Activated naive CD4-positive, alpha-beta T cell treated with anti-CD3 and anti-CD28 coated beads for 36 hours (primary cell): ENCODE measurements at places on chromosomes 16 and 17.
A peak's percentile ranks its signal among the peaks of the same experiment; 100 is the strongest.

GRCh38 chr17:71035226-71035625 is 865.9 kb downstream of the KCNJ2 start:
- no peak for DNase-seq

DNA sequence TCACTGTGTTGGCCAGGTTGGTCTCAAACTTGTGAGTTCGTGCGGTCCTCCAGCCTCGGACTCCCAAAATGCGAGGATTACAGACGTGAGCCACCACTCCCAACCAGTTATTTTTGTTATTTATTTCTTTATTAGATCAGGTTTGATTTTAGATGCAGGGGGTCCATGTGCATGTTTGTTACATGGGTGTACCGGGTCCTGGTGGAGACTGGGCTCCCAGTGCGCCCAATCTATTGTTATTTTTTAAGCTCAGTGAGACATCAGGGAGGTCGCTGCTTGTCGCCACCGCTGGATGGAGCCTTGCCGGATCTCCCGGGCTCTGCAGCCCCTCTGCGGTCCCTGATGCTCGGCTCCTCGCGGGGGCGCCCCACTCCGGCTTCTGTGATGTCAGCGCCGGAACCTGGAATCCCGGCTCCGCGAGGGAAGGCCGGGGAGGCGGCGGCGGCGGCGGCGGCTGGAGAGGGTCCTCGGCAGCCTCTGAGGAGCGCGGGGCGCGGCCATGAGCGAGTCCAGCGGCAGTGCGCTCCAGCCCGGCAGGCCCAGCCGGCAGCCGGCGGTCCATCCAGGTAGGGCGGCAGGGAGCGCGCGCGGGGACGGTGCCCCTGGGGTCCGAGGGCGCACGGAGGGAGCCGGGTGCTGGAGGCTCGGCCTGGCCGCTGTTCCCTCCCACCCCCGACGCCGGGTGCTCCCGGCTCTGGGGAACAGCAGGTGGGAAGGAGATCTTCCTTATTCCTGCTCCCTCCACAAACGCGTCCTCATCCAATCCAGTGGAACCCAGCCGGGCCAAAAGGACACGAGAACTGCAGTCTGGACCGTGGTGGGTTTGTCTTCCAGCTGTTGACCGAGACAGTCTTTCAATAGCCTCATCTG is at the start of gene TMC7:
TSS of gene TMC7 (plus strand) at position 370 of the 870 bp plus-strand sequence. CDS start at position 500, 130 bp downstream.
- DNase-seq = peak; percentile 57

DNA sequence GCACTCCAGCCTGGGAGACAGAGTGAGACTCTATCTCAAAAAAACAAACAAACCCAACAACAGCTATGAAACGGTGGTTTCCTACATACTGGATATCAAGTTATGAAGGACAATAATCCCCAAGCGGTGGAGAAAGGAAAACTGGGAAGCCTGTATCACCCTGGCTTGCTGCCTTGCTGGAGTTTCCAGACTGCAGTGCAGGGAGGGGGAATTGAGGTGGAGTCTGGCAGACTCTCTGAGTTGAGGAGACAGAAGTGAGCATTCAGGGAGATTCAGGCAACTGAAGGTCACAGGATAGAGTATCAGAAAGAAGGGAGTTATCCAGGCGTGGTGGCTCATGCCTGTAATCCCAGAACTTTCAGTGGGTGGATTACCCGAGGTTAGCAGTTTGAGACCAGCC is 11.9 kb downstream of the QRICH2 start:
- no peak for DNase-seq

DNA sequence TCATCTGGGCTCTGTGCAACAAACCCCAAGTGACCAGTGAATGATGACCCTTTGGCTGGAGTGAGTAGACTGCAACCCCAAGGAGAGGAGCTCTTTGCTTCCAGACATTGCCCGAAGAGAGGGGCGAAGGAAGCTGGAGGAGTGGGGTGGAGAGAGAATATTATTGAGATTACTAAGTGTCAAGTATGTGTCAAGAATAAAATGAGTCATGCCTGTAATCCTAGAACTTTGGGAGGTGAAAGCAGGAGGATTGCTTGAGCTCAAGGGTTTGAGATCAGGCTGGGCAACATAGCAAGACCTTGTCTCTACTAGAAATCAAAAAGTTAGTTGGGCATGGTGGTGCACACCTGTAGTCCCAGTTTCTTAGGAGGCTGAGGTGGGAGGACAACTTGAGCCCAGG is 142.0 kb upstream of the CCL2 start:
- no peak for DNase-seq

- no peak for DNase-seq
Observed at GRCh38 chr17:48681609-48682008, 40.7 kb downstream of the PRAC1 start.

DNA sequence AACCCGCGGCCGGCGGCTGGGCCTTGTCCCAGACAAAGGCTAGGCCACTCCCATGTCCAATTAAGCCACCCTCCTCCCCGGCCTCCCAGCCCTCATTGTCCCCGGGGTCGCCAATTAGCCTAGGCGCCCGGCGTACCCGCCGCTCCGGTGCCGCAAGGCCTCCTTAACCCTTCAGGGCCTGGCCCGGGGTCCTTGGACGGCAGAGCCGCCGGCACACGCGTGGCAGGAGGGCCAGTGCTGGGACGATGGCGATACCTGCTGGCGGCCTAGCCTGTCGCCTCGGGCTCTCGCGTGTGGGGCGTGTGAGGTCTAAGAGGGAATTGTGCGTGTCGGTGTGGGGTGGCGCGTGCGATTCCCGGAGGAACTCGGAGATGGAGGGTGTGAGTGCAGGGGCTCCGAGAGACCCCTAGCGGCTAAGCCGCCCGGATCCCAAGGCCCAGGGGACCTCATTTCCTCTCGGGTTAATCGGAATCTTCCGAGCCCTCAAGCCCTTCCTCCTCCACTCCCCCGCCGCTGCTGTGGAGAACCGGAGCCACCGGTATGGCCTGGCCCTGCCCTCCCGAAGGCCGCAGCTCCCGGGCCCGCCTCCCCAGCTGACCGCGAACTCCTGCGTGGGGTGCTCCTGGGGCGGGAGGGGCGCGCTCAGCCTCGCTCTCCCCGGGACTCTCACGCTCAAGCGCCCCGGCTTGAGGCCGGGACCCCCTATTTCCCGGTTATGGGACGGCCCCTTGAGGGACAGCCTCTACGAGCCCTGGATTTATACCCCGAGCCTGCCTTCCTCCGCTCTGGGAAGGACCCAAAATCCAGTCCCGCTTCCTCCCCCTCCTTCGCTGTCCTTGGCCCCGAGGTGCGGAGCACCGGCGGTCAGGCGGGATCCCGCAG is 11.9 kb downstream of the TBX2 start:
- DNase-seq = peak; percentile 42

- peak; percentile 22 for DNase-seq
Observed at GRCh38 chr16:4372001-4372577, 441 bp downstream of the VASN start.

GRCh38 chr17:31511580-31511979 is 120.1 kb downstream of the RAB11FIP4 start:
- DNase-seq = no peak

DNA sequence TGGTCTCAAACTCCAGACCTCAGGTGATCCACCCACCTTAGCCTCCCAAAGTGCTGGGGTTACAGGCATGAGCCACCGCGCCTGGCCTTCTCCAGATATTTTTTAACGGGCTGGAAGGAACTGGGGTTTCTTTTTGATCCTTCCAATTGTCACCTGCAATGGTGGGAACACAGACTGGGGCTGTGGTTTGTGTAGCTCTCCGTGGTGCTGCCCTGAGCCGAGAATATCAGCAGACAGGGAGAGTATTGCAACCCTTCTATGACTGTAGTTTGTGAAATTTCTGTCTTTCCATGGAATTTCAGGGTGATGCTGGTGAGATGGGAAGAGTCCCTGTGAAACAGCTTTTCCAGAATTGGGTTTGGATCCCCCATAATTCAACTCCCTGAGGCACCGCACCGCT is 263.5 kb downstream of the ENGASE start:
- no peak for DNase-seq

GRCh38 chr17:8912084-8912981 is 44.9 kb upstream of the PIK3R6 start:
- no peak for DNase-seq

DNA sequence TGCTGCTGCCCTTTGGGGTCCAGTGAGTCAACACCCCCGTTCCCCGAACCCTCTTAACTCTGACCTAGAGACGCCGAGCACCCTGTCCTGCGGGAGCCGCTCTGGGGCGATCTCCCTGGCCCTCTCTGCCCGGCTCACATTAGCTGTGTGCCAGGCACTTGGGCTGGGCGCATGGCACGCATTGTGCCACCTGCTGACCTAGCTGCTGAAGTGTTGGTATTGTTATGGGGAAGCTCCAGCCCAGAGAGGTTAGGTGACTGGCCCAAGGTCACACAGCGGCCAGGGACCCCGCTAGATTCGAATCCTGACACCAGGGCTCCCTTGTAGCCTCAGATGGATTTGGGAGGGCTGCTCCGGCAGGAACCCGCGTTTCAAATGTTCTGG is 1.1 kb downstream of the HSD17B1 start:
- peak; percentile 45 for DNase-seq

DNA sequence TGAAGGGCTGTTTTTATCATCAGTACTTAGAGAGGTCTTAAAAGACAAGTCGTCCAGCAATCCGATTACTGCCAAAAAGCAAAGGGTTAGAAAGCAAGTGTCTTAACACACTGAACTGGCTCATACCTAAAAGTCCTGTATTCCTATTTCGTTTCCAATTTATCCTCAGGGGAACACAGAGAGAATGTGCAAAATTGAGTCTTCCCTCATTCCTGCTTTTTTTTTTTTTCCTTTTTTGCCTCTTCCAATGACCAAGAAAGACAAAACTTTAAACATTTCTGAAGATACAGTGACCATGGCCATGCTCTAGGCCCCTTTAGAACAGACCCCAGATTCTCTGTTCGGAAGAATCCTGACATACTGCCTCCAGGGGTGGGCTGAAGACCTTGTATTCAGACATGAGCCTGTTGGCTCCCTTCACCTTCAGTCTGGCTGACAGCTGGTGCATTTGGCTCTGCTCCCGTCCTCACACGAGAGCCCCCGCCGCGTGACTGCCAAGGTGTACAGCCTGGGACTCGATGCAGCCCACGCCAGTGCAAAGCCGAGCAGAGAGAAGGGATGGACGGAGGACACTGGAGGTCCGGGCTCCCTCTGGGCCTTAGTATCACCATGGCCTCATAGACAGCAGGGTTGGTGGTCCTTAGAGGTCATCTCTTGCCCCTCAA is 47.0 kb downstream of the COTL1 start:
- DNase-seq = no peak

DNA sequence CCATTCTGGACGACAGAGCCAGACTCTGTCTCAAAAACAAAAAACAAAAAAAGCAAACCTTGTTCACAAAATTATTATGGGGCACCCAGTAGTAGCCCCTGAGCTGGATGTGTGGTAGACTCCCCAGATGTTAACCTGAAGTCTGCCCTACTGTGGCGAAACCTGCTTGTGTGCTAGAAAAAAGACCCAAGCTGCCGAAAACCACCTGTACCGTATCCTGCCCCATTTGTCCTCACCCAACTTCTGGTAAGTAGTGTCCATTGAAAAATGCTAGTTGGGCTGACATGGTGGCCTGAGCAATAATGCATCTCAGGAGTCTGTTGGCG is 9.1 kb downstream of the RMI2 start:
- no peak for DNase-seq

- no peak for DNase-seq
Observed at GRCh38 chr16:26982422-26982821, 84.3 kb upstream of the C16orf82 start.

DNA sequence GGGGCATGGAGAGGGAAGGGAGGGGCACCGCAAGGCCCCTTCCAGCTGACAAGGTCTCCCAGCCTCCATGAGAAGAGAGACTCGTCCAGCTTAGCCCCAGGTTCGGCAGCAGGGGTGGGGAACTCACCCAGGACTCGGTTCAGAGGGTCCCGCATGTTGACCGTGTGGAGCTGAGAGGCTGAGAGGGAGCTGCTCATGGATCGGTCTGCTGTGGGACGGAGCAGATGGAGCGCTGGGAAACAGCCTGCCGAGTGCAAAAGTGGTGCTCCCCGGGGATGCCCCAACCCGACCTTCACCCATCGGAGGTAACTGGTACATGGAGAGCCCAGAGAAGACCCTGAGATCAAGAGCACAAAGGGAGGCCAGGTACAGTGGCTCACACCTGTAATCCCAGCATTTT is 4.9 kb downstream of the CSF3 start:
- DNase-seq = no peak

DNA sequence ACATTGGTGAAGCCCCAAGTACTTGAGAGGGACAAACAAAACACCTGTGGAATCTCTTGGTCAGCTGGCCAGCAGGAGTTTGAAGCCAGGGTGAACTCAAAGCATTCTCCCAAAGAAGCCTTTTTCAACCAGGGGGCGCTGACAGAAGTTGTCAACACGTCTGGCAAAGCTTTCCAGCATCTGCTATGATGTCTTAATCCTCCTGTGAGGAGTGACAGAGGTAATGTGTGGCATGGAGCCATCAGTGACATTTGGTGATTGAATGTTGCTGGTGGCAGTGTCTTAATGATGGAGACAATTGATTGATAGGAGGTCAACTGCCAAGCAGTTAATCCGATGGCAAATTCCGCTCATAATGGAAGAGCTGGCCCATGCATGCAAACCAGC is 257.6 kb upstream of the HSBP1 start:
- DNase-seq = no peak

DNA sequence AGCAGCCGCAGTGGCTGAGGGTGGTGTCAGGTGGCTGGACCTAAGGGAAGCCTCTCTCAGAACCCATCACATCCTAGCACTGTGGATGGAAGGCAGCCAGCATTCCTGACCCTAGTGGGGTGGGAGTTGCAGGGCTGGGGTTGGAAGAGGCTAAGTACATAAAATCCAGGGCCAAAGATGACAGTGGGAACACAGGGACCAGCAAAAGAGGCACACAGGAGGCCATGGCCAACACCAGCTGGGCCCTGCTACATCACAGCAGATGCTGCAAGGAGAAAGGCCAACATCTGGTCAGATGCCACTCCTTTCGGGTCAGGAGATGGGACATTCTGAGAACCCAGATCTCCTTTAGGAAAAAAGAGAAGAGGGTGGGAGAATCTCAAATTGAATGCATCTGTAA is 415.4 kb downstream of the SLC39A11 start:
- no peak for DNase-seq

- no peak for DNase-seq
Observed at GRCh38 chr16:35146723-35147458, 1687.5 kb downstream of the TP53TG3F start.

GRCh38 chr17:63700528-63701455 is 867 bp upstream of the LIMD2 start:
- peak; percentile 58 for DNase-seq

DNA sequence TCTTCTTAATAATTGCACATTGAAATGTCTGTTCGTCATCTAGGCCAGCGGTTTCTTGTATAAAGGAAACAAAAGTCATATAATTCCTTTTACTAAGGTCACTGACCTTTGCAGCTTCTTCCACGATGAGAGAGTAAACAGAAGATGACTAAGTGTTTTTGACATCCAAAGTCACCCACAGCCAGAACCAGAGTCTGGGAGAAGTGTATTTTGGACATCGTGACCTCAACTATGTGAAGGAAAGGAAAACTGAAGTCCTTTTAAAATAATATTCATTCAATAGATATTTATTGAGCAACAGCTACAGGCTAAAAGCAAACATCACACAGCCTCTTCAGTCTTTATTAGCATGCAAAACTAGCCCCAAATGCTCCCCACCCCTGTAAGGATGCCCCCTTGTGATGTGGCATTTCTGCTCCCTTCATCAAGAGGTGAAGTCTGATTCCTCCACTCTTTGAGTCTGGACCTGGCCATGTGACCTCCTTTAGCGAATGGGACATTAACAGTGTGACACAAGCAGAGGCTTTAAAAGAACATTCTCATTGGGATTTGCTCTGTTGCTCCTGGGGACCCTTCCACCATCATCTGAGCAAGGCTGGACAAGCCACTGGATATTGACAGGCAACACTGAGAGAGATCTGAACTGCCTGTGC is 8.1 kb upstream of the PMP22 start:
- no peak for DNase-seq

- peak; percentile 30 for DNase-seq
Observed at GRCh38 chr16:53207810-53208752, 153.3 kb downstream of the CHD9 start.

- DNase-seq = no peak
Observed at GRCh38 chr17:37190493-37190892, 185.3 kb upstream of the C17orf78 start.
